ENCODE measurements at places on chromosomes 7 and 10. TPM values are rescaled to one million over a fixed set of nuclear protein-coding genes. Genes with fewer than 3 reads are reported as not detected.

DNA sequence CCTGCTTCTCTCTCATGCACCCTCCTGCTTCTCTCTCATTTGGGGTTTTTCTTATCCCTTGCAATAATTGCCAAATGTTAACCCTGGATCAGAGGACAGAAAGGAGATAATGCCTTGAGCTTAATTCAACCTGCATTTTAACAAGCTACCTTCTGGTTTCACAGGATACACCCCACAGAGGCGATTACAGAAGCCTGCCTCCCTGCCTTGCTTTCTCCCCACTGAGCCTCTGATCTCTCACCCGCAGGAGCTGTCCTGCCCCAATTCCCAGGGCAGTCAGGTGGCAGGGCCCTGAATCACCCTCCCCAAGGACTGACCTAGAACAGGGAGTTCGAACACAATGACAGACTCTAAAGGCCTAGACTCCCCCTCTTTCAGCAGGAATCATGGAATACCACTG, 959.5 kb downstream of the GRID1 start:
- no peak for DNase-seq

DNA sequence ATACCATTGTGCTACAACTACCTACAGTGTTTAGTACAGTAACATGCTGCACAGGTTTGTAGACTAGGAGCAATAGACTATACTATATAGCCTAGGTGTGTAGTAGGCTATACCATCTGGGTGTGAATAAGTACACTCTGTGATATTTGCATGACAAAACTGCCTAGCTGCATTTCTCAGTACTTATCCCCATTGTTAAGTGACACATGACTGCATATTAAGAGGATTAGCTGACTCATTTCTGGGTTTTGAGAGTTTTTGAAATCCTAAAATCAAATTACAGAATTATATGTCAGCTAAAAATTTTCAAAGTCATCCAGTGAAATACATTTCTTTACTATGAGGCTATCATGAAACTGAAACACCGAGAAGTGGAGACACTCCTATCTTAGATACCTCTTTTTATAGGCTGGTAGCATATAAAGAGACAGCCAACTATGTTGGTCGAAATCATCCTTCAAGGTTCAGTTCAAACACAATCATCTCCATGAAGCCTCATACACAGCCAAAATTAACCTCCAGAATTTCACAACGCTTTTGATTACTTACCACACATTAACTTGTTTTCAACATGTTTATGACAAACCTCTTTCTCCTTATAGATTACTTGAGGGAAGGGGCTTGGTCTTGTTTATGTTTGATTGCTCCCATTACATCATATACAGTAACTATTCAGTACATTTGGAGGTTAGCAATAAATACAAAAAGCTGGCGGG, 89.8 kb upstream of the ANK3 start:
- no peak for DNase-seq

GRCh38 chr7:10483671-10484070, 490.0 kb upstream of the PHF14 start:
- no peak for DNase-seq

- no peak for DNase-seq
Observed at GRCh38 chr10:31645786-31646185, 282.8 kb downstream of the ARHGAP12 start.

DNA sequence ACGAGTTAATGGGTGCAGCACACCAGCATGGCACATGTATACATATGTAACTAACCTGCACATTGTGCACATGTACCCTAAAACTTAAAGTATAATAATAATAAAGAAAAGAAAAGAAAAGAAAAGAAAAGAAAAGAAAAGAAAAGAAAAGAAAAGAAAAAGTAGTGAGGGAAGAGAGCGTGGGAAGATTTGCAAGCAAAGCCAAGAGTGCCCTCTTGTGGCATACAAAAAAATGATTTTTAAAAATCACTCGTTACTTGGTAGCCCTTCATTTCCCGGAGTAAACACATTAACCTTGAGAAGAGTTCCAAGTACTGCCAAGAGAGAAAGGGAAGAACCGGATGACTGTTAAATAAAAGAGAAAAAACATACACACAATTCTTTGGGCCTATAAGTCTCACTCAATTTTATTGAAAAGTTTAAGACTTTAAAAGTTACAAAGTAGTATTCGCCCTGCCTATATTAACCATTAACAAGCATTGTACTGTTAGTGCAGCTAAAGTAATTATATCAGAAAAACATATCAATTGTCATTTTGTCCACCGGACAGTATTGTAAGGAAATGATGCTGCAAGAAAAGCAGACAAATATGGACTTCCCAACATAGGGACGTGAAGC, 6.2 kb upstream of the CH25H start:
- DNase-seq, result no peak

GRCh38 chr10:35126062-35126529, 550 bp upstream of the CREM start:
- no peak for DNase-seq

- DNase-seq, result no peak
Observed at GRCh38 chr10:95275726-95276366, 15.0 kb downstream of the PDLIM1 start.

DNA sequence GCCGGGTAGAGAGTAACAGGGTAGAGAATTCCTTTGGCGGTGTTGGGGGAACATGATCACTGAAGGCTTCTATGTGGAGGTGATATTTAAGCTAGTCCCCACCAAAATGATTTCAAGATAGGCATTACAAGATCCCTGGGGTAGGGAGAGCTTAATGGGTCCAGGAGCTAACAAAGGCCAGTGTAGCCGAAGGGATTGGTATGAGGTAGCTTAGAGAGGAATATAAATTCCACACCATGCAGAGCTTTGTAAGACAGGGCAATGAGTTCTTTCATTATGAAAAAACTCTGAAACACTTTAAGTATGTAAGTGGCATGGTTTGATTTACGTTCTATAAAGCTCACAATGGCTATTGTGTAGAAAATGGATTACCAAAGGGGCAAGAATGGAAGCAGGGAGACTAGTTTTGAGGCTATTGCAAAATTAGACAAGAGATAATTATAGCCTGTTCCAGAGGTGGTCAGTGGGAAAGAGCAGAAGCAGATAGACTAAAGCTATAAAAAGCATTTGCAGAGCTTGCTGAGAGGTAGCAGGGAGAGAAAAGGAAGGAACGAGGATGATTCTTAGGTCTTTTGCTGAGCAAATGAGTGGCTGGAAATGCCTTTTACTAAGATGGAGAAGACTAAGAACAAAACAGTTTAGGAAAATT, 119.7 kb upstream of the SLC25A13 start:
- DNase-seq, result no peak

GRCh38 chr7:107119376-107120105, 49.3 kb upstream of the HBP1 start:
- no peak for DNase-seq

DNA sequence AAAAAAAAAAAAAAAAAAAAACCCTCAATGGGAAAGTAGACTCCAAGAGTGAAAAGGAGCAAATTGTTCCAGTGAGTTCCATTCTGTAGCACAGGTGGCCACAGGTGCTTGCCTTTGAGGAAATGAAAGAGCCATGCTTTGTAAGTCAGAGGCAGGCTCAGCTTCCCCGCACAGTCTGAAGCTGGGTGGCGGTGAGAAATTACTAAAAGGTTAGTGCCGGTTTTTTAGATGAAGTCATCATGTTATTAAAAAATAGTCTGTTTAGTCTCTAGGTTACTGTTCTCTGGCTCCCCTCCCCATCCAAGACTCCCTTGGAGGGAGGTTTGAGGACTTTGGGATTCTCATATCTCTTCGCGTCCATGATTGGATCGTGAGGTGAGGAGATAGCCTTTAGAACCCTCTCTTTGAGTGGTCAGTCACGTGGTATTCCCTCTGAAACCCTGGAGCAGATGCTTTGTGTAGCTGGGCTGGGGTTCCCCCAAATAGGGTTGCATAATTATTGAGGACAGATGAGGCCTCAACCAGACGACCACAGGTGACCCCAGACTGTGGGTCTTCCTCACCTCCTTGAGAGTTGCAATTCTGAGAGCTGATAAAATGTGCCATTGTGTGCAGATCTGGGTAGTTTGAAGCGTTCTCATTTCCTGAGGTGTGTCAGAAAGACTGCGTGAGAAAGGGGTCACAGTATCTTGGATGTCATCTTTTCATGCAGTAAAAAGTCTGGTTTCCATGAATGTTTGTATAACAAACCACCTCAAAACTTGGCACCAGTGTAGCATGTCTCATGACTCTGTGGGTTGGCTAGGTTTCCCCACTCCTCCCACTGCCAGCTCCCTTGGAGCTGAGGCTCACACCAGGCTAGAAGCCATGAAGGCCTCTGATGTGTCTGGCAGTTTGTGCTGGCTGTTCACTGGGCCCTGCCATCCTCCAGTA, 27.1 kb downstream of the OGDH start:
- peak; percentile 78 for DNase-seq

GRCh38 chr10:65294329-65294728, 1631.5 kb upstream of the LRRTM3 start:
- DNase-seq, result no peak

DNA sequence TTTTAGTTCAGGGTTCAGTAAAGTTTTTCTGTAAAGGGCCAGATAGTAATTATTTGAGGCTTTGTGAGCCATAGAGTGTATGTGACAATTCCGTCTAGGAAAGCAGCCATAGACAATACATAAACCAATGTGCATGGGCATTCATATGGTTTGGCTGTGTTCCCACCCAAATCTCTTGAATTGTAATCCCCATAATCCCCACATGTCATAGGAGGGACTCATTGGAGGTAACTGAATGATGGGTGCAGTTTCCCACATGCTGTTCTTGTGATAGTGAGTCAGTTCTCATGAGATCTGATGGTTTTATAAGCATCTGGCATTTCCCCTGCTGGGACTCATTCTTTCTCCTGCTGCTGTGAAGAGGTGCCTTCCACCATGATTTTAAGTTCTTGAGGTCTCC, 29.9 kb downstream of the SEC61G start:
- DNase-seq, result no peak

DNA sequence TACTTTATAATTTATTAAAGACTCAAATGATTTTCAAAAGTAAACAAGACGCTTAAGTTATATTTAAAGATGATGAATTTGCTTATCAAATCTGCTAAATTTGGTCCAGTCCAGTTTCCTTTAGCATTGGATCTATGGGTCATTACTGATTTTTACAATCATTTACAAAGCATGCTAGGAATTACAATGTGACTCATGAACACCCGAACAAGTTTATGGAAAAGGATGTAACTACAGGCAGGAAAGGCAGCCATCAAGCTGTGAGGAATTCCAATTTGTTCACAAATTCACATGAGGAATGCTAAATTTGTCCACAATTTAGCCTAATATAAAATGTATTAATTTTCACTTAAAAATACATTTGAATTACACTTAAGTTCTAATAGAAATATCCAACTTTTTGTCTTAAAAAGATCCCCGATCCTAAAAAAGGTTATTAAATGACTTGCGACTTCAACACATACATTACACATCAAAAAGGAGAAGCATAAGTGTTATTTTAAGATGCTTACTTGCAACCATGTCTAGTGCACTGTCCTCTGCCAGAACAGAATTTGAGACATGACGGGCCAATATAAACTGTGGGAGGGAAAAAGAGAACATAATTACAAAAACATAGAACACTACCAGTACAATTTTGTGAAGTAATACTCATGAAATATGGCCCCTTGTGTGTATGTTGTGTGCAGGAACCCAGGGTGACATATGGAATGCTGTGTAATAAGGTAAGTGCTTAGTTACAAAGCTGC, 194.2 kb upstream of the SLC26A5 start:
- DNase-seq, result no peak

DNA sequence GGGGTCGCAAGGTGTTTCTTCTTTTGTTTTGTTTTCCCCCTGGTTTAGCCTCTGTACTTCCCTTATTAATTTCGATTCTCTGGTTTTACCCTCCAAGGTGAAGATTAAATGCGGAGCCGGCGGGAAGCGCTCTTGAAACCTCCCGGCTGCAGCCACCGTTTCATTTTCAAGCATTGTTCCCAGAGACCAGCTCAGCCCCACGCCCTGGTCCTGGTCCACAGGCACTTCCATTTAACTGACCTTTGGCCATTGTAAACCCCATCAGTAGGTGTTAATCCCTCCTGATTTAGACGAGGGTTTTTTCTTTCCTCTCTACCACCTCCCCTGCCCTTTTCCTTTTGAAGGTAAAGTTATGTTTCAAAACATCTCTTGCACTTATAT, 39.2 kb upstream of the ENO4 start:
- DNase-seq, result no peak

DNA sequence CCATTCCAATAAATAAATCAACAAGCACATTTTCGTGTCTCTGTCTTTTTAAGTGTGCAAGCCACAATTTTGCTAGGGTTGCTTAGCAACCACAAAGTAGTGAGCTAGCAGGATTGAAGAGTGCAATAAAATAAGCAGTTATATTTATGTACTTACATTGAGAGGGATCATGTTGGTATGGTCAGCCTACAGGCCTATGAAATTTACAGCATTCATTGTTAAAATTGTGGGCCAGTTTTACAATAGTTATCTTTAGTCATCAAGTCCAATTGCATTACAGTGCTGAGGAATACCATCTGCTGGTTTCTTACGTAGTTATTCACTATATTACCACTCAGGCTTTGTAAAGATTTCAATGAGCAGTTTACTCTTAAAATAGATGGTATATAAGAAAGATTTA, 192.5 kb upstream of the POT1 start:
- no peak for DNase-seq

GRCh38 chr10:896982-897381, 34.5 kb downstream of the LARP4B start:
- no peak for DNase-seq

GRCh38 chr7:54813398-54813797, 54.4 kb upstream of the SEC61G start:
- DNase-seq, result peak; percentile 72

- DNase-seq, result no peak
Observed at GRCh38 chr10:67095531-67095930, 169.7 kb downstream of the LRRTM3 start.

DNA sequence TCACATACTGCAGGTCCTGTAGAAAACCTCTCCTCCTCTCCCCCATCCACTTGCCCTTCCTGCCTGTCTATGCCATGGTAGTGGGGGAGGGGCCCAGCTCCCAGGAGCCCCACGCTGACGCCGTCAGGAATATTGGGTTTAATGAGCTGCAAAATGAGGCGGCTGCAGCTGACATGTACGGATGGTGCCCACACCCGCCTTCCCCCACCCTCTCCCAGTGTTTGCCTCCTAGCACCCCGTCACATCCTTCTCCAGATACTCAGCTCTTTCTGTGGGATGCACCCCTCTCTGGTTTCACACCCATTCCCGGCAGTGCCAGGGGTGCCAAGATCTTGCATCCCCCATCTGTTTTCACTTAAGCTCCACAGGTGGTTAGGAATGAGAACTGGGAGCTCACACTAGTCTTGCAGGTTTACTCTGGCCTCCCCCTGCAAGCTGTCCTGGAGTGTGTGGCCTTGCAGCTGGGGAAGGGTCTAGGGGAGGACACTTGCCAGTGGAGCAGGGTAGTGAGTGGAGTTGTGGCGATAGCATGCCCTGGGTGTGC, 26.1 kb downstream of the GBX1 start:
- DNase-seq, result no peak

FAM25G gene
- not detected for total RNA-seq

CTTNBP2 gene
- total RNA-seq, result 4.5 TPM

HHEX gene
- total RNA-seq, result 6.9 TPM

MEOX2 gene
- 5.6 TPM for total RNA-seq

LAMB1 gene
- total RNA-seq, result 42.1 TPM

PHYHIPL gene
- total RNA-seq, result 0.25 TPM

PDE1C gene
- 93.3 TPM for total RNA-seq

ASB10 gene
- total RNA-seq, result 21.0 TPM

LRMDA gene
- 97.9 TPM for total RNA-seq

ACTA2 gene
- total RNA-seq, result 1,466 TPM

SPDYE6 gene
- not detected for total RNA-seq

EPO gene
- not detected for total RNA-seq

SFTPA1 gene
- 0.11 TPM for total RNA-seq

All from right cardiac atrium (tissue), 5 donors.